Fibroblast of skin of scalp (primary cell): ENCODE measurements at places on chromosomes 16 and 17.
A peak's percentile ranks its signal among the peaks of the same experiment; 100 is the strongest.

- DNase-seq: no peak
Observed at GRCh38 chr17:74639704-74640151, 16.2 kb upstream of the CD300E start.

DNA sequence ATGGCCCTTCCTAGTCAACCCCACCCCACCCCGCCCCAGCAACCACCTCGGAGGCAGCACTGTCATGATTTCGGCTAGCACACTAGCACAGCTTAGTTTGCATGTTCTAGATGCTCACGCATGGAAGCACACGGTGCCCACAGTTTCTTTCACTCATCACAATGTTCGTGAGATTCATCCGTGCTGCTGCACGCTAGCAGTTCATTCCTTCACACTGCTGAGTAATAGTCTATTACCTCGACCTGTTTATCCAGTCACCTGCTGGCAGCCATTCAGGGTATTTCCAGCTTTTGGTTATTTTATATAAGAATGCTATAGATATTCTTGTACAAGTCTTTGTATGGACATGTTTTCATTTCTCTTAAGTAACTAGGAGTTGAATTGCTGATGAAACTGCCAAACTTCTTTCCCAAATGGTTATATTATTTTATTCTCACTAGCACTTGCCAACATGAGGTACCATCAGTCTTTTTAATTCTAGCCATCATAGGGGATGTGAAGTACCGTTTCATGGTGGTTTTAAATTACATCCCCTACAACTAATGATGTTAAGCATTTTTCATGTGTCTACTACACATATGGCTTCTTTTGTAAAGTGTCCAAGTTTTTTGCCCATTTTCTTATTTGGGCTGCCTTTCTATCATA is 75.7 kb downstream of the CYTH1 start:
- DNase-seq: no peak

DNA sequence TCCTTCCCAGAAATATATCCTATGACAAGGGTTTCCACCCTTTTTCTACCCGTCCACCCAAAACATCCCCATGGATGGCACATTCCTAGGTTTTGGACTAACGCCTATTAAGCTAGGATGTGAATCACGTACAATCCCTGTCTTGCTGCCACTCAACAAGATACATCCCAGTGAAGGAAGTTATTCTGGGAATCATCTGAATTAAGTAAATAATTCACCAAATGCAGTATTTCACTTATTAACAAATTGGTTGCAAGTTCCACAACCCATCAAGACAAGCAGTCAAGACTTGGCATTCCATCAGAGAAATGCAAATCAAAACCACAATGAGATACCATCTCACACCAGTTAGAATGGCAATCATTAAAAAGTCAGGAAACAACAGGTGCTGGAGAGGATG is 32.1 kb downstream of the ASPA start:
- DNase-seq: no peak

DNA sequence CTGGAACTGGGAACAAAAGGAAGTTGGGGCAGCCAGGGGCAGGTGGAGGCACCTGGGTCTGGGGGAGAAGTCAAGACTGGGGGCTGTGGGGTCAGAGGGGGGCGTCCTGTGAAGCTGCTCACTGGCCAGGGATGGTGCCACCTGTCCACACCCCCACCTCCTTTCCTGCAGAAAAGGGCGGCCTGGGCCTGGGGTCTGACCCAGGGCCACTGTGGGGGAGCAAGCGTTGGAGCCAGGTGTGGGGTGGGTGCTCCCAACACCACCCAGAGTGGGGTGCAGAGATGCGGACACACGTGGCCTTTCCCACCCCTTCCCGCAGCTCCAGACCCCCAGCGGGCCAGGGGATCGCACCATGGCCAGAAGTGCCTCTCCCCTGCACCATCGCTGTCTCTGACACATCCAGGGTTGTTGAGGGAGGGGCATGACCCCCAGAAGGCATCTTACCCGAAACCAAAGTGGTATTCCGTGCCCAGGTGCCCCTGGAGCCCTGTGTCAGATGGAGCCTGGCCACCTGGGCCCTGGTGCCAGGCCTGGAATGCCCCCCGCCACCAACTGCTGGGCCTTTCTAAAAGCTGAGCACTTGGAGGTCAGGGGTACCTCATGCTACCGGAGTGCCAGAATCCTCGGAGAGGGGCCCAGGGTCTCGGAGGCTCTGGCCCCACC is 2.6 kb upstream of the SLC16A3 start:
- DNase-seq: no peak

DNA sequence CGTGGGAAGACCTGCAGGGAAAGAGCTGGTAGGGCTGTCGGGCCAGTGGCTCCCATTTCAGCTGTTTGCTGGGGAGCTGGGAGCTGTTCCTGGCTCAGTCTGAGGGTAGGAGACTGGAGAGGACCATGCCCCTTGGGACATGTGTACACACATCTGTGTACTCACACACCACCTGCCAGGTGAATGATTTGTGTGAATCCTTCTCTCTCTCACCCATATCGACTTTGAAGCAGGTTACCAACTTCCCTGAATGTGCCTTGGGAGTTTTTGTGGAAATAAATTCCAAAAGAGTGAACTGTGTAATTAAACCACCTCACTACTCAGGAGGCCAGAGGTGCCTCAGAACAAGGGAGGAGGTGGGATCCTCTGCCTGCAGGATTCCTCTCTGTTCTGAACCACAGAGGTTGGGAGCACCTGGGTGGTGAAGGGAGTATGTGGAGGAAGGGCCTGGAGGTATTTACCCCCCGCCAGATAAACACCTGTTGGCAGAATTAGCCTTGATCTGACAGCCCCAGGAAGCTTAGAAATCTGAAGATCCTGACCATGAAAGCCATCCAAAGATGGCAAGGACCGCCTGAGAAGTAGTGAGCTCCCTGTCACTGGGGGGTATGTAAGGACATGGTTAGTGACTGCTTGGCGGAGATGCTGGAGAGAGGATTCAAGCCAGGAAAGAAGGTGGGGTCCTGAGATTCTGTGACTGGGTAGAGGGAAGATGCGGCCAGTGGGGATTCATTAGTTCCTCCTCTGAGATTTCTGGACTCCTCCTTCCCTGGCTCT is 3.3 kb downstream of the ABCC3 start:
- no peak for DNase-seq

GRCh38 chr16:81713796-81714195 is 65.3 kb upstream of the PLCG2 start:
- DNase-seq: no peak

- no peak for DNase-seq
Observed at GRCh38 chr17:45004388-45004787, 36.3 kb upstream of the C1QL1 start.

DNA sequence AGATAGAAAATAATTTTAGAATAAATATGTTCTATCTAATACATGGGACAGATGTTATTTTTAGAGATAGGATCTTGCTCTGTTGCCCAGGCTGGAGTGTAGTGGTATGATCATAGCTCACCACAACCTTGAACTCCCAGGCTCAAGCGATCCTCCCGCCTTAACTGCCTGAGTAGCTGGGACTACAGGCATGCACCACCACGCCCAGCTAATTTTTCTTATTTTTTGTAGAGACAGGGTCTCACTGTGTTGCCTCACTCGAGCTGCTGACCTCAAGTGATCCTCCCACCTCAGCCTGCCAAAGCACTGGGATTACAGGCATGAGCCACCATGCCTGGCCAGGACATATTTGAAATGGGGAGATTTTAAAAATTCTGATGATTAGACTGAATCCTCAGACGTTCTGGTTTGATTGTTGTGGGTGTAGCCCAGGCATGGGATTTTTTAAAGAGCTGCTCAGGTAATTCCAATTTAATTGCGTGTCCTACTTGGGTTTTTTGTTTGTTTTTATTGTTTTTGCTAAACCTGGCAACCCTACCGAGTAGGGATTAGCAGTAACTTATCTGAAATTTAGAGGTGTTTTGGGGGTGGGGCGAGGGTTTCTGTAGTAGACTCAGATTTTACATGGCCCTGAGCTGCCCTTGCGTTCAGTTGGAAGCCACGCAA is 142.9 kb downstream of the RAB11FIP4 start:
- no peak for DNase-seq

DNA sequence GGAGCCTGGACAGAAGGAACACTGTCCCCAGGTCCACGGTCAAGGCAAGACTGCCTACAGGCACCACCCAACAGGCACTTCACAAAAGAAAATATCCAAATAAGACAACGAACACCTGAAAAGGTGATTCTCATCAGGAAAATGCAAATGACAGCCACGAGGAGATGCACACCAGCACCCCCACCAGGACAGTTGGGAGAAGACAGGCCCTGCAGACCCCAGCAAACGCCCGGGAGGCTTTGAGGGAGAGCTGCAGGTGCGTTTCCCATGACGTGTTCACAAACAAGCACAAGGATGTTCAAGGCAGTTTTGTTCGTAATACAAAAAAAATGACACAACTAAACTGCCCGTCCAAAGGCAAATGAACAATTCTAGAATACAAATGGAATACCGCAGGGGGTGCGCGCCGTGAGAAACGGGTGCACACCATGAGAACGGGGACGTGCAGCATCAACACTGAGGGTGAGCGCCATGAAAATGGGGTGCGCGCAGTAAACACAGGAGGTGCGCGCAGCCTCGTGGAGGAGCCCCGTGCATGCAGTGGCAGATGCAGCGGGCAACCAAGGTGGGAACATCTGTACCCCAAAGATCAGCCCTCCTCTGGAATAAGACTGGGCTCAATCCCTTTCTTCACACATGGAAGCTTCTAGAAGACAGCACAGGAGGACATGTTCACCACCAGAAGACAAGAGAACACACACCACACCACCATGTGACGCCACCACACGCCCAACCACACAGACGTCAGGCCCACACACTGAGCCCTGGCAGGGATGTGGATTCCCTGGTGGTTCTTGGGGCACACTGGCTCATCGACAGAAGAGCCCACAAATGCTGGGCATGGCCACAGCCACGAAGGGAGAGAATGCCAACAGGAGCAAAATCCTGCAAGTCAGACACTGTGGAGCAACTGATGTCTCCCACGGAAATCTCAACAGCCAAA is 91.2 kb downstream of the ZNF778 start:
- no peak for DNase-seq

DNA sequence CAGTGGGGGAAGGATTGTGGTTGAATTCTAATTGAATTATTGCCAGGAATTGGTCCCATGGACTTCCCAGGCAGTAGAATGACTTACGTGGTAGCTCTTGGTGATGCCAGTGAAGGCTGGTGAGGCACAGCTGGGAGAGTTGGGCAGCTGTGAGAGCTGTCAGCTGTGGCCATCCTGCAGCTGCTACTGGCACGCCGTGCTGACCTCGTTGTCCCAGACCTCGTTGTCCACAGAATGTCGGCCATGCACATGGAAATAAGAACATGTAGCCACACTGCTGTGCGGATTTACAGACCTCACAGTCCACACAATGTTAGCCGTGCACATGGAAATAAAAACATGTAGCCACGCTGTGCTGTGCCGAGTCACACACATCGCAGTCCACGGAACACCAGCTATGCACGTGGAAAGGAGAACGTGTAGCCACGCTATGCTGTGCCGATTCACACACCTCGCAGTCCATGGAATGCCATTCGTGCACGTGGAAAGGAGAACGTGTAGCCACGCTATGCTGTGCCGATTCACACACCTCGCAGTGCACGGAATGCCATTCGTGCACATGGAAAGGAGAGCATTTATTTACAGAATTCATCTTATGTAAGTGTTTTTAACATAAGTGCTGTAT is 59.2 kb downstream of the BANP start:
- DNase-seq: no peak

GRCh38 chr16:59305850-59306249 is 571.7 kb upstream of the GOT2 start:
- no peak for DNase-seq

GRCh38 chr17:14050616-14051015 is 18.7 kb upstream of the COX10 start:
- no peak for DNase-seq

GRCh38 chr17:36993227-36993626 is 44.5 kb downstream of the AATF start:
- DNase-seq: no peak

DNA sequence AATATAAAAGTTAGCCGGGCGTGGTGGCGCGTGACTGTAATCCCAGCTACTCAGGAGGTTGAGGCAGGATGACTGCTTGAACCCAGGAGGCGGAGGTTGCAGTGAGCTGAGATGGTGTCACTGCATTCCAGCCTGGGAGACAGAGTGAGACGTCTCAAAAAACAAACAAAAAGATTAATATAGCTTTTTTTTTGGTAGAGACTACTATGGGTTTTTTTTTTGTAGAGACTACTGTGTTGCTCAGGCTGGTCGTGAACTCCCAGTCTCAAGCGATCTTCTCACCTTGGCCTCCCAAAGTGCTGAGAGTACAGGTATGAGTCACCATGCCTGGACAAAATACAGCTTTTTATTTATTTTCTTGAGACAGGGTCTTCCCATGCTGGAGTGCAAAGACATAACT is 20.2 kb downstream of the ZNRF1 start:
- DNase-seq: peak; percentile 32
